ENCODE measurements at places on chromosomes 5 and 9.

- DNase-seq, result no peak
Measured at GRCh38 chr9:90142580-90142979, 500.0 kb downstream of the DIRAS2 start.

- DNase-seq, result no peak
Measured at GRCh38 chr9:69463497-69464068, 138.6 kb downstream of the ENTREP1 start.

- peak; percentile 25 for DNase-seq
Measured at GRCh38 chr9:87596862-87597261, 99.2 kb downstream of the DAPK1 start.

GRCh38 chr5:173642191-173642816, 25.9 kb upstream of the BOD1 start:
- no peak for DNase-seq

GRCh38 chr9:124384210-124384609, 31.0 kb downstream of the PSMB7 start:
- DNase-seq, result no peak

All from fibroblast of gingiva (primary cell).